ENCODE measurements at places on chromosomes 1 and 21.

DNA sequence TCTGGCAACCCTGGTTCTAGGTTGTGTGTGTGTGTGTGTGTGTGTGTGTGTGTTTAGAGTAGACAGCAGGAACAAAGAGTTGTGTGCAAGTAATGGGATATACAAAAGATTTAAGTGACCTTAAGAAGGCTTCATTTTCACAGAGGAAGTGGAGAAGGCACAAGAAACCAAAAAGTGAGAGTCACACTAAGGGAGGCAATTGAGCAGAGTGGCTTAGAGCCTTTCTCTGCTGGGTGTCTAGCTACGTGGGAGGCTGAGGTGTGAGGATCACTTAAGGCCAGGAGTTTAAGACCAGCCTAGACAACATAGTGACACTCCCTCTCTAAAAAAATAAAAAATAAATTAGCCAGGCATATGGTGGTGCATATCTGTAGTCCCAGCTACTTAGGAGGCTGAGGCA lies 44.4 kb upstream of the HAO2 start:
- DNase-seq, result no peak

DNA sequence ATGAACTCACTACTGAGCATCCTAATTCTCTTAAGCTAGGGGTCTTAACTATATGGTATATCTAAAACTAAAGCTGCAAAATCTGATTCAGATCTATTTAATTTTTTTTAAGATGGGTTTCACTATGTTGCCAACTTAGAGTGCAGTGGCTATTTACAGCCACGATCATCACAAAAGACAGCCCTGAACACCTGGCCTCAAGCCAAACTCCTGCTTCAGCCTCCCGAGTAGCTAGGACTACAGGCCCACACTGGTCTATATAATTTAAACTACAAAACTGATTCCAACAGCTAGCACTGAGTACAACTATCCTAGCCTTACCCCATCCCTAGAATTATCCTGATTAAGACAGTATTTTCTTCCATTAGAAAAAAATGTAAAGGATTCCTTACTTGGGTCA lies 37.1 kb downstream of the EIF4G3 start:
- DNase-seq, result peak; percentile 62

DNA sequence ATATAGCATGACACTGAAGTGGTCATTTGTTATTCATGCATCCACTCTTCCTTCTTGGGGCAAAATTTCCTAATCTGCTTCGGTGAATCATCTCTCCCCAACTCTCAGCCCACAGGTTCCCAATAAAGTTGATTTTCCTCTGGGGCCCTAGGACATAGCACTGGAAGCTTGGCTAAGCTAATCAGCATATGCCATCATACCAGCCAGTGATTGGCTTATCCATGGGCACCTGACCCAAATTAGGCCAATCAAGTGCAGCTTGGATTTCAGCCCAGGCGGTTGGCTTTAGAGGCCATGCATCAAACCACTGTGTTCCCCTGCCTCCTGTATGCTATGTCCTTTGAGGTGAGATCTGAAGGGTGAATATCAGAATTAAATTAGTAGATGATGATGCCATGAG lies 58.9 kb downstream of the C1orf94 start:
- DNase-seq, result no peak

GRCh38 chr21:45846373-45847160 lies 135.0 kb upstream of the COL6A1 start:
- DNase-seq, result no peak

- no peak for DNase-seq
These were observed 32.7 kb downstream of the RHBG start for GRCh38 chr1:156401681-156402081.

DNA sequence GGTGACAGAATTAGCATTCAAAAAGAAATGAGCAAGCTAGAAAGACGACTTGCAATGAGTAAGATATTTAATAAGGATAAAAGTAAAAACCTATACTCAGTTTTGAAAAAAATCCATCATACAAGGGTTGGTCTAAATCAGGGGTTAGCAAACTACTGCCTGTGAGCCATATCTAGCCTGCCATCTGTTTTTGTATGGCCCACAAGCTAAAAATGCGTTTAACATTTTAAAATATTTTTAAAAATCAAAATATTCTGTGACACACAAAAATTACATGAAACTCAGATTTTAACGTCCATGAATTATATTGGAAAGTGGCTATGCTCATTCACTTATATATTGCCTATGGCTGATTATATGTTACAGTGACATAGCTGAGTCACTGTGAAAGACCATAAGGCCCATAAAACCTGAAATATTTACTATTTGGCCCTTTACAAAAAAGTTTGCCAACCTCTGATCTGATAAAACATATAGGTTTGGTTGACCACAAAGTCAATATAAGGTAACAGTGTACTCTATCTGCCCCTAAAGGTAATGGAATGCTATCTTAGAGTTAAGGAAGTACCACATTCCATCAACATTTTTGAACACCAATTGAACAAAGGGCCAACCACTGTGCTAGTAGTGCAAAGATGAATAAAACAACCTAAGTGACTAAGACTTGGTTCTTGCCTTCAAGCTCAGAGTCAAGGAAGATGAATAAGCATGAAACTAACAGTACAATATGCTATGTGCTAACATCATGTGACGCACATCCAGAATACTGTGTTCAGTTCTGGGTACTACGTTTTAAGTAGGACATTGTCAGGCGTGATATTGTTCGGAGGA lies 3.2 kb downstream of the IFT25 start:
- no peak for DNase-seq

DNA sequence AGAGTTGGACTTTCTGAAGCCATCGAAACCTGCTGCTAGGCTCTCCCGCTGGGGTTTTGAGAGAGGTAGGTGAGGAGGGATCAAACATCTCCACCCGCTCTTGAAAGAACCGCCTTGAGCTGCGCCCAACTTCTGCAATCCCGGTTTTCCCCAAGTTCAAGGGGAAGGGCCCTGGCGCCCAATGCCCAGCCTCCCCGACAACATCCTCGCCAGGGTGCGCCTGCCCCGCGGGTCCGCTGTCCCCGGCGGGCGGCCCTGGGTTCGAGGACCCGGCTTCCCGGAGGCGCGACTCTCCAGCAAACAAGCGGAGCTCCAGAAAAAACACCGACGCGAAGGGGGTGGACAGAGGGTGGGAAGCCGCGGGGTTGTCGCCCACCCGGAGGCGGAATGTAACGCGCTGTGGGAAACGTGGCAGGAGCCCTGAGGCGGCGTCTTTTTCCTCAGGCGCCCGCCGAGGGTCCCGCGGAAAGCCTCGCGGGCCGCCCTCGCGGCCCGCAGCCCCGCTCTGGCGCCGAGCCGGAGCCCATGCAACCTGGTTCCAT lies 607 bp downstream of the BTG3 start:
- peak; percentile 57 for DNase-seq

GRCh38 chr1:6822530-6823359 lies 37.5 kb downstream of the CAMTA1 start:
- DNase-seq, result peak; percentile 52

- DNase-seq, result no peak
These were observed 59.9 kb upstream of the JAK1 start for GRCh38 chr1:65026235-65026634.
